K562 (cell line): ENCODE measurements at places on chromosomes 5 and 9. TPM values are rescaled to one million over a fixed set of nuclear protein-coding genes. Genes with fewer than 3 reads are reported as not detected.

Gene C9orf43
- total RNA-seq, result 0.27 and 0.63 TPM in 2 replicates

Gene BTNL8
- 0.13 TPM in 1 of 2 replicates, not detected in the other for total RNA-seq

- no peak for DNase-seq
Observed at GRCh38 chr5:57696825-57697570, 214.4 kb upstream of the ACTBL2 start.

Gene CDHR2
- total RNA-seq, result 0.36 and 0.62 TPM in 2 replicates

- no peak for DNase-seq
Observed at GRCh38 chr9:13410566-13411031, 131.1 kb upstream of the MPDZ start.

DNA sequence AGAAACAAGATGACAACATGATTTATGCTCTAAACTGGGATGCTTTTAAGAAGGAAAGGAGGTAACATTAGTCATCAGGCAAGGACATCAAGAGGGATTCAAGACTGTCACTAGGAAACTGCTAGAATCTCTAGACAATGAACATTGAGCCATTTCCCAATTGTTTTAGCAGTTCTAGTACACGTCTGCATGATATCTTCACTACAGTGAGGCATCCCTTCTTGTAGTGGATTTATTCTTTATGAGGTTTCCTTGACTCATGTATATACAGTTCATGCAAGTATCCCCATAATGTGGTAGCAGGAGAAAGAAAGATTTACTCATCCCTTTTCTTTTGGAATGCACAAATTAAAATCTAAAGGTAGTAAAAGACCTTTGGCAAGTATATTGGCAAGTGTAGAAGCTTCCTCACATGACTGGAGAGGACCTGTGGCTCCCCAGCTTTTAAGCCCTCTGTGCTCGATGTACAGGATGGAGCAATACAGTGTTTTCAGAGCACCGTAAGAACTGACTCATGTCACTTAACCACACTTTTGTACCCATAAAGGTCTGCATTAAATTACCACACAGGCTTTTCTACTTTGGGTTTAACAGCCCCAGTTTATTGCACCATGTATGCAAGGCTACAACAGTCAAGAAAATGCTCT is 335.9 kb downstream of the SEMA5A start:
- DNase-seq, result no peak

Gene SLC25A2
- total RNA-seq, result 0.34 TPM in 1 of 2 replicates, not detected in the other

Gene PRRX2
- not detected in 2 replicates for total RNA-seq

Gene TMEM215
- not detected in 2 replicates for total RNA-seq
